CD4-positive, alpha-beta memory T cell (primary cell): ENCODE measurements at places on chromosomes 4 and X.

- DNase-seq = no peak
These were observed 103.5 kb downstream of the RPA4 start for GRCh38 chrX:96987228-96987627.

DNA sequence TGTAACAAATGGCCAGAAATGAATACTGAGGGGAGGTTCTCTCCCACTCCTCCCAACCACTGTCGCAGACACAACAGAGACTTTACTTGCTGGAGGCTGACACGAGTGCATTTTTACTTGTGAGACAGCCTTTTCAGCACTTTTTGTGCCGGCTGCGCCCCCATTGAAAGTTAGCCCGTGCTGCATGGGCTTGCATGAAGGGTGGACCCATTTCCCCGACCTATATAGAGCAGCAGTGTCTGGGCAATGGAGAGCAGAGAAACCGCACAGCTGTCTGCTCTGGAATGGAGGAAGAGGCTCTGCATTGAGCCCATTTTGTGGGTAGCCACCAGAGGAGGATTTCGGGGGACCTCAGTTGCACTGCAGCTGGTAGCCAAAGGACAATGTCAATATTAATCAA is 208.8 kb downstream of the UGT8 start:
- DNase-seq = no peak

- no peak for DNase-seq
These were observed 243.1 kb upstream of the ANXA3 start for GRCh38 chr4:78308517-78308916.

- DNase-seq = no peak
These were observed 276.0 kb upstream of the TET2 start for GRCh38 chr4:104870495-104871233.

GRCh38 chrX:13646154-13646549 is 6.8 kb upstream of the TCEANC start:
- no peak for DNase-seq

- no peak for DNase-seq
These were observed 80.8 kb downstream of the PALLD start for GRCh38 chr4:168577624-168578023.

DNA sequence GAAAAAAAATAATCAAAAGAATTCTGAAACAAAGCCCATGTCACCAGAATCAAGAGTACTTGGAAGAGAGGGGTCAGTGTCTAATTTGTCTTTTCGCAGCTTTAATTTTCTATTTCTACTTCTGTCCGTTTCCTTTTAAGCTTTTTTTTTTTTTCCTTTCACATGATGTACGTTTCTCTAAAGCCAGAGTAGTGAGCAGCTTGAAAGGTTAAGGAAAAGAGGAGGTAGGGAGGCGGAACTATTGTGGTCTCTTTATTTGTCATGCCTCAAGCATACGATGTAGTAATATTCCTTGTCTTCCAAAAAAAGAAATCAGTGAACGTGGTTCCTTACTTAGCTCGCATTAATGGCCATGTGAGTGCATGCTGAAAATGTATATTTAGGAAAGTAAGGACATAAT is 311.5 kb downstream of the TENM3 start:
- no peak for DNase-seq

DNA sequence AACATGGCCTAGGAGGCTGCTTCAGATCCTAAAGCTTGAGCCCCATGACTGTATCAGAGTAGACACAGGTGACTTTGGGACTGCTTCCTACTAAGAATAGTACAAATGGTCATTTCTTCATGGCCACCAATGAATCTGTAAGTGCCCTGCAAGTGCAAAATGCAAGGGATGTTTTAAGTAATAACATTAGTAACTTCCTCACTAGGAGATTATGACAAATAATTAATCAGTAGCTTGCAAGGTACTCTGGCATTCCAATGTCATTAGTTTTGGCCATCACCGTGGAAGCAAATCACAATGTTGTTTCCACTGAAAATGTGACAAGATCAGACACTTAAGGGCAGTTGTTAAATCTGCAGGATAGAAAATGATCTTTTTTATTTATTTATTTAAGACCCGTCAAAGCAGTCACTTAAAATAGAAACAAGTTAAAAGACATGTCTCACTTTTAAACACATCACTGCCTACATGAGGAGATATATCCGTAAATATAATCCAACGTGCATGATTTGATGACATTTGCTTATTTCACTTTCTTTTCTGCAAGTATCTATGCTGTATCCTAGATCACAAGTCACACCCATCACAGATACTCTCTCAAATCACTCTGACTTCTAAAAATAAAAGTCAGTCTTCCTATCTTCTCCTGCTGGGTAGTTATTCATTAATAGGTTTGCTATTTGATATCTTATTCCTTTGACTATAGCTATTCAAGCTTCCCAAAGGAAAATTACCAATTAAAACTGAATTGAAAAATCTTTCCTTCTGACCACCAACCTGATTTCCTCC is 400.6 kb downstream of the IL15 start:
- no peak for DNase-seq

GRCh38 chr4:2383760-2384159 is 34.7 kb downstream of the ZFYVE28 start:
- no peak for DNase-seq

DNA sequence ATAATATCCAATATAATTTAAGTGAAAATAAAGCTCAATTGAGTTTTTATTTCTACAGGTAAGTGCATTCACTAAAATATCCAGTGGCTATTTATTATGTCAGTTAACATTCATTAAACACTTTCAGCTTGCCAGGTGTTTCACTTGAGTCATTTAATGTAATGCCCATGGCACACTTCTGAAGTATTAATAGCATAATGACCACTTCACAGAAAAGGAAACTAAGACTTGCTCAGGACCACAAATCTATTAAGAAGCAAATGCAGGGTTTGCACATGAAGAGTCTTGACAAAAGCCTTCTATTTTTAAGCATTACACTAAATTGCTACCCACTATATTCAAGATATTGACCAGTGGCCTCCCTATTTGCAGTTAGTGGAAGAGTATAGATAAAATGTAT is 612.7 kb downstream of the KCTD8 start:
- no peak for DNase-seq

DNA sequence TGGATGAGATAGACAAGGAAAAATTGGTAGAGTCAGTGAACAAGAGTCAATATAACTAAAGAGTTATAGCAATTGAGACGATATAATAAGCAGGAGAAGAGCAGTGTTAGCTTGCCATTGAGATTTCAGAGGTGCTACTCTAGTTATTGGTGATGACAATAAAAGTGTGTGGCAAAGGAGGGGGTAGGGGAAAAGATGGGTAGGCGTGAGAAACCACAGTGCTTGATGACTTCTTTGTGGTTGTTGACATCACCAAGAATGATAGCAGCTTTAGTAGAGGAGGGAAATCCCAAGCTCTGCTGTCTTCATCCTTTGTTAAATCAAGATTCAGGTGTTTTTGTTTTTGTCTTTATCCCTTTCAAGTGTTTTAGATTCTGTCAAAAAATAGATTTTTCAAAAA is 179.9 kb upstream of the PPP3CA start:
- DNase-seq = peak; percentile 77

DNA sequence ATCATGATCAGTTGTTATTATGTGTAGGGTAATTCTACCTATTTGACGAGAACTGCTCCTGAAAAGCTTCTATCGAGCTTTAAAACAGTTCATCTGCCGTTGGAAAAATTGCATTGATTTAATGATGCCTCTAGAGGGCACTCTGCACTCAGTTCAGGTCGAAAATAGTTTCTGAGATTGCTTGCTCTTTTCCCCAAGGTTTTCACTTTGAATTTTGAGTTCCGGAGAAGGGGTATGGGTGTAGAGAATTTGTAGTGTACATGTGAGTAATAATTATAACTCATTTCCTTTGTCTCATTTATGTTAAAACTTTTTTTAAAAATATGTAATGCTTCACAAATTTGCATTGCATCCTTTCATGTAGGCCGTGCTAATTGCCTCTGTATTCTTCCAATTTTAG is 28.4 kb upstream of the TNIP3 start:
- peak; percentile 47 for DNase-seq

DNA sequence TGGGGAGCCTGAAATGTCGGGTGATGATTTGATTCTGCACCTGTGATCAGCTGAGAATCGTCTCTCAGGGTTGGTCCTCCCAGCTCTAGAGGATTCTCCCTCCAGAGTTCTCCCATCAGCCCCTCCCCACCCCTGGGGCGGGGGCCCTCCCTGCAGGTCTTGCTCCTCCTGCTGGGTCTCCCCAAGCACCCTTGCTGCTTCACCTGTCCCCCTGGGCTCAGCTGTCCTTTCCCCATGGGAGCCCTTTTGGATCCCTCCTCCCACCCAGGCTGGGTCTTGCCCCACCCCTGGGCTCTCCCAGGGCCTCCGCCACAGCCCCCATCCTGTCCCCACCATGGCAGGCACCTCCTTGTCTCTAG is 22.2 kb downstream of the PSAPL1 start:
- no peak for DNase-seq

- no peak for DNase-seq
These were observed 35.3 kb upstream of the SPRY1 start for GRCh38 chr4:123361195-123361861.

- DNase-seq = no peak
These were observed 149.8 kb upstream of the RASGEF1B start for GRCh38 chr4:81621490-81621889.

GRCh38 chr4:85391589-85392410 is 83.2 kb upstream of the ARHGAP24 start:
- DNase-seq = no peak

DNA sequence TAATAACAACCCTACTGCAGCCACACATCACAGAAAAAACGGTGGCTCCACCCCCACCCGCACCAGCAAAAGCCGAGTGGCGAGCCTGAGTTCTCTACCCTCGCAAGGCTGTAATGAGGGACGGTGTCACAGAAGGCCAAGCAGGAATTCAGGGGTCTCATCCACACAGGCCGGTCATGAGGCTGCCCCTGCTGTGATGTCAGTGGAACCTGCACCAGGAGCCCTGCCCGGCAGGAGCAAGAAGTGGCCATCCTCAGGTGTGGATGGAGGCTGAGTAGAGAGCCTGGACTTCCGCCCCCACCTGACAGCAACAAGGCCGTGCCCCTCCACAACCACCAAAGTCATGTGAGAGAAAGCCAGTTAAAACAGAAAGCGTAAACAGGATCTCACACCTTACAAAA is 20.6 kb downstream of the LYAR start:
- peak; percentile 67 for DNase-seq

DNA sequence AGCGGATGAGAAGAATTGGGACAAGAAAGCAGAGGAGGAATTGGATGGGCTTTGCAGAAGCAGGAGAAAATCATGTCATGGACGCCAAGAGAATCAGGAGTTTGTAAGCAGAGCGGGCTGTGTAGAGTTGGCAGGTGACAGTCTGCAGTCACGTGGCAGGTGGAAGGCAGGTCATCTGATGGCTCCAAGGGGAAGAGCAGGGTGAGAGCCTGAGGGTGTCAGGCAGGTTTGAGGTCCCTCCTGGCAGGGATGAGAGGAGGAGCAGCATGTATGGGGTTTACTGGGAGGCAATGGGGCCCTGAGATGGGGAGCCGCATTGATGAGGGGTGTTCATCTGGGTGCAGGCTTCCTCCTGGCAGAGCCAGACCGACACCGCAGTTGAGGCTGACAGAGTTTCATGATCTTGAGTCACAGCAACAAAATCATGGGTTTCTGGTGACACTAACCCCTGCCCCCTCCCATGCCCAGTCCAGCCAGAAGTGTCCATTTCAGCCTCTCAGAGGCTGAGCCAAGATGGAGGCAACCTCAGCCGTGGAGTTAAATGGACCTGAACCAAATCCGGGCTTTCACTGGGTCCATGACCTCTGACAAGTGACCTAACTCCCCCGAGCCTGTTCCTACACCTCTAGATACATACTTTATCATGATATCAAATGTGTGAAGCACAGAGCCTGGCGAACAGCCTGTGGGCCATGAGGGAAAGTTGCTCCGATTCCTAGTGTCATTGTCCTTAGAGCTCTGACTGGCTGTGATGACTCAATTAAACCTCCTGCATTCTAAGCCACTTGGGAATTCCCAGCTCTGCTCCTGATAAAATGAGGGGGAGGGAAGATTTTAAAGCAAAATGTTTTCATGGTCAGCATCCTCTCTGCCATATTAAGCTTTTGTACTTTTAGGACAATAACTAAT is 36.1 kb downstream of the EVC start:
- no peak for DNase-seq

GRCh38 chrX:72105436-72105835 is 26.3 kb downstream of the RTL5 start:
- peak; percentile 87 for DNase-seq

DNA sequence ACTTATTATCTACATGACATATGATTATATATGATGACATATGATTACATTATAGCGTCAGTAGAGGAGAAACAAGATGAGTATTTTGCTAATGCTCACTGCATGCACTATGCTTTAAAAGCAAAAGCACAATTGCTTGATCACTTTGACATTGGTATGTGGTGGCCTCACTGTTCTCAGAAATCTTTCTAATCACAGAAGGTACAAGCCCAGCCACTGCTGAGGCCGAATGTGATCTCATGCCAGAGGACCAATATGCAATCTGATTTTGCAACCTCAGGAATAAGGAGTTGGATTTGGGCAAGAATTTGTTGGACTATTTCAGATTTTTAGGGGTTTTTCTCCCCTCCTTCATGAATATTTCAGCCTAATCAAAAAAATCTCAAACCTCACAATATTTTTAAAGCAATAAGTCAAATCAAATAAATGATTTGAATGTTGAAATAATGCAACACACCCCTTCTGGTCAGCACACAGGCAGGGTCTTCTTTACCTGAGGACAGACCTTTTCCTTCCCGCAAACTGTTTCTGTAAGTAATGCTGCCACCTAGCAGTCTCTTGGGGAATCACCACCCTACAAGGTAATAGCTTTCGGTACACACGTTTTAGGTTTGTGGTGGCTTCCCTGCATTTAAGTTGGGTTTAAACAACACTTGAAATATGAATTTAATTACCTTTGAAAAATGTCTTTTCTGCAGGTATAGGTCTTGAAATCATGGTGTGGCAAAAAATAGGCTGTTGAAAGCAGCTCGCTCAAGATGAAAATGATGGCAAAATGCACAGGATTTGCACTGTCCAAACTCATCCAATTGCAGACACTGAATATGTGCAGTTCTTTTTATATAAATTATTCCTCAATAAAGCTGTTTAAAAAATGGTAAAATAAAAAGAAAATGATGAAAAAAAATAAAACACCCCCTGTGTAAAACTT is 4.8 kb upstream of the CXCL13 start:
- peak; percentile 14 for DNase-seq

DNA sequence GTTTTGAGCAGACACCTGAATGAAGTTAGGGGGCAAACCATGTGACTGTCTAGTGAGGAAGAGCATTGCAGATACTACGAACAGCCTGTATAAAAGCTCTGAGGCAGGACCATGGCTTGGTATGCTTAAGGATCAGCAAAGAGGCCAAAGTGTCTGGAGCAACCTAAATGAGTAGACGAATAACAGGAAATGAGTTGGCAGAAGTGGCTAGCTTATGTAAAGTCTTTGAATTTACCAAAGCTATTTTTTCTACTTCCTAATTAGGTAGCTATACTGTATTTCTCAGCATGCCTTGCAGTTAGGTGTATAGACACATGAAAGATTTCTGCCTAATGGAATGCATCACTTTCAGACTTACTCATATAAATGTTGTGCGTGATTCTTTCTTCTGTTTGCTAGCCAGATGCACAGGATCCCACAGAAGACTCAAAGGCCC is 9.3 kb upstream of the GPRIN3 start:
- DNase-seq = peak; percentile 43
